CD4-positive, alpha-beta T cell treated with Interleukin-21 for 1 hour (primary cell): ENCODE measurements at places on chromosomes 7 and 10.

GRCh38 chr10:72074574-72075375, 13.6 kb downstream of the SPOCK2 start:
- DNase-seq = no peak

DNA sequence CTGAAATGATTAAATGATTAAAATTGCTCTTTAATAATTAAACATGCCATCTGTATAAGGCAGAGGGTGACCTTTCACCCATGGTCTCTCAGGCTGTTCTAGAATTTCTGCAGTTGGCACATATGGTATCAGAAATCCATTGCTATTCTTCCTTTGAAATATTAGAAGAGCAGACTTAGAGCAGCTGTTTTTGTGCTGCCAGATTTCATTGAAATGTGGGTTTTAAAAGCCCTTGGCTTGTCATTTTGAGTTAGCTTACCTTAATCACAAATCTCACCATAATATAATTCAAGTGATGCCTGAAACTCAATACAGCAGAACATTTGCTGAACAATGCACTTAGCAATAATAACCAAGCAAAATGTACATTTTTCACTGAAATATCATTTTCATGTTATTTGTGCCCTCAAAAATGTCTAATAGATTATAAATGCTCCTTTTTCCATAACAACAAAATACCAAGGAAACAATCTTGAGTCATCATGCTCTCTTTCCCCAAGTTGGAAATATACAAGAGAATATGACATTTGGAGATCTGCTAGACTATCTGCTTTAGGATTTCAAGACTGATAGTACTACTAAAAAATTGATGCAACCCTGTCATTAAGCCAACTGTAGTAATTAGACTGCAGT, 16.1 kb upstream of the PTTG1IP2 start:
- DNase-seq = no peak

- no peak for DNase-seq
Measured at GRCh38 chr10:32211046-32211363, 136.0 kb downstream of the EPC1 start.

GRCh38 chr10:86290933-86291615, 75.5 kb downstream of the GRID1 start:
- no peak for DNase-seq

GRCh38 chr10:69315100-69315542, 36.8 kb downstream of the HK1 start:
- no peak for DNase-seq

DNA sequence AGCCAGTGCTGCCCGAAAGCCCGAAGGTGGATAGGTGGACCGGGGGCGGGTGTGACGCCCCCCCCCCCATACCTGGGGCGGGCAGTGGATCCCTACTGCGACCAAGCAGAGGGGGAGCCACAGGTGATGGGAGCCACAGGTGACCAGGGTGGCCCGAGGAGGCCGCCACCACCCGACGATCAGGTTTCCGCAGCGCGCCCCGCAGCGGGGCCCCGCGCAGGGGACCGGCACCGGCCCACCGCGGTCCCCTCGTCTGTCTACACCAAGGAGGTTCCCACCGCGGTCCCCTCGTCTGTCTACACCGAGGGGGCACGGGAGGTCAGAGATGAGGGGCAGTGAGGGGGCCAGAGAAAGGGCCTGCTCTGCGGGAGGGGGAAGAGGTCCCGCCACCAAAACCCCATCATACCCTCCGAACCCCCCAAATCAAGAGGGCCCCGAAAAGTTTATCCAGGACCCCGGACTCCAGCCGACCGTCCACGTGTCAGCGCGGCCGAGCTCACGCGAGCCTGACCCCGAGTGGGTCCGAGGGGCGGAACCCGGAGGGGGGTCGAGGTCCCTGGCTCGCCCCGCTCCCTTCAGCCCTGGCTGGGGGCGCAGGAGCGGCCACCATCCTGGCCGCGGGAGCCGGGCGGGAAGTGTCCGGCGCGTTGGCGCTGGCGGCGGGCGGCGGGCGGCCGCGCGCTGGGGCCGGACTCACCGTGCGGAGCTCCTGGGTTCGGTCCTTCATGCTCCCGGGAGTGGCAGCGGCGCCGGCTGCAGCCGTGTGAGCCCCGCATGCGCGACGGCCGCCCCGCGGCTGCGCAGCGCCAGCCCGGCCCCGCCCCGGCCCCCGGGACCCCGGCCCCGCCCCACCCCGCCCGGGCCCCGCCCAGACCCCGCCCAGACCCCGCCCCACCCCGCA, at the start of gene STX1A:
Gene STX1A, minus strand, starts transcription at position 765 of the 901 bp plus-strand sequence. Its CDS starts 38 bp downstream, at position 727.
- peak; percentile 76 for DNase-seq

GRCh38 chr10:29714096-29714874, 79.5 kb upstream of the SVIL start:
- no peak for DNase-seq

- DNase-seq = no peak
Measured at GRCh38 chr7:135342887-135343286, 109.2 kb downstream of the STRA8 start.

DNA sequence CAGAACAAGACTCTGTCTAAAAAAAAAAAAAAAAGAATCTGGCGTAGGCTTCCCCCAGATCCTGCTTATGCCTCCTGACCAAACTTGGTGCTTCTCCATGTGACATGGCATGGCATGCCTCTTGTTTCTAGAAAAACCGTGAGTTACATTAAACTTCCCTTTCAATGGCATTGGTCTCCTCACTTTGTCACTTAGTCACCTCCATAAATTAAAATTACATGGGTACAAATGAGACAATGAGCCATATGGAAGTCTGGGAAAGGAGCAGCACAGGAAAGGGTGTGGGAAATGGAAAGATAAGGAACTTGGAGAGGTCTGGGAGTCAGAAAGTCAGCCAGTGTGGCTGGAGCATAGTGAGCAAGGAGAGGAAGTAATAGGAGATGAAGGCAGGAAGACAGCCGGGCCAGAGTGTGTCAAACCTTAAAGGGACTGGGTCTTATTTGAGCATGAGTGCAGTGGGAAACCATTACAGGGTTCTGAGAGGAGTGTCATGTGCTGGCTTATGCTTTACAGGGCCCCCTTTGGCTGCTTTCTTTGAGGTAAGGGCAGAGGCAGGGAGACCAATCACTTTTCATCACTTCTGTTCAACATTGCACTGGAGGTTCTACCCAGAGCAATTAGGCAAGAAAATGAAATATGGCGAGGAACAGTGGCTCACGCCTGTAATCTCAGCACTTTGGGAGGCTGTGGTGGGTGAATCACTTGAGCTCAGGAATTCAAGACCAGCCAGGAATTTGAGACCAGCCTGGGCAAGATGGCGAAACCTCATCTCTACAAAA, 21.3 kb upstream of the ZMIZ2 start:
- DNase-seq = no peak

DNA sequence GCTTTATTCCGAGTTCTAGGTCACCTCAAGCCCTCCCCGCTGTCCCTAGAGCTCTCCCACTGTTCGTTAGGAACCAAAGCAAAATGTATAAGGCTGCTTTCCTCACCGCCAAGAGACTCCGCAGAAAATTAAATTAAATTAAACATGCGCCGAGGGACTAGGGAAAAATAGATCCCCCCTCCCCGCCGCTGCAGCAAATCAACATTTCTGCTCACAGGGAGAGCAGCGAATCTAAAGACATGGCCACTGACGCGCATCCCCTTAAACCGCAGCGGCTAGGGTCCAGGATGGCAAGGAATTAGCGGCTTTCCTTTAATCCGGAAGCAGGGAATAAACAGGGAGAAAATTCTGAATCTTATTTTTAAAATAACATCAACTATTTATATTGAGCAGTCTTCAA, 7.6 kb downstream of the SP8 start:
- DNase-seq = no peak

DNA sequence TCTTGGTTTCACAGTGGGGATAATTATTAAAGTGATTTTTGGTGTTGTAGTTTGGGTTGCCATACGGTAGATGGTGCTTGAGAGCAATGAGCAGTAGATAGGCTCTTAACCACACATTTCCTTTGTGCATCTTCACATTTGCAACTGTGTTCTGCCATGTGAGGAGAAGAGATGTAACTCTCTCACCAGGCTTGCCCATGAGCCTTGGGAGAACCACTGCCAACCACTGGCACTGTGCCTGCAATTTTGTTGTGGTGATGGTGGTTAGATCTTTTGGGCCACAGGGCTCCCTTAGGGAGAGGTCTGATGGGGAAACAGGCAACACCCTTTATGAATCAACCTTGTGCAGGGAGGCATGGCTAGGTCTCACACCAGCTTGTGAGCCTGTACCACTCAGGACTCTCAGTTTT, 204.3 kb downstream of the CCDC7 start:
- DNase-seq = peak; percentile 40

- no peak for DNase-seq
Measured at GRCh38 chr7:32163141-32163806, 93.1 kb upstream of the PDE1C start.

DNA sequence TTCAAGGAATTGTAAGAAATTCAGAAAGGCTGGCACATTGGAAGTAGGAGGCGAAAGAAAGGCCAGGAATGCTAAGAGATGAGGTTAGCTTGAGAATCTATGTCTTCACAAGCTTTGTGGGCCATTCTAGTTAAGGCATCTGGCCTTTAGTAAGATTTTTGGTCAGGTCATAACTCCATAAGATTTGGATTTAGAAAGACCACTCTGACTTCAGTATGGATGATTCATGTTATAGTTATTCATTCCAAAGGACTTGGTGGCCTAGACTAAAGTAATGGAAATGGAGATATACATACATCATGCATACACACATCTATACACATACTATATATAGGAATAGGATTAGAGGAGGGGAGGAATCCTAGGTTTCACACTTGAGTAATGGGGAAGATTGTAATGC, 77.5 kb downstream of the SEPTIN7 start:
- no peak for DNase-seq

DNA sequence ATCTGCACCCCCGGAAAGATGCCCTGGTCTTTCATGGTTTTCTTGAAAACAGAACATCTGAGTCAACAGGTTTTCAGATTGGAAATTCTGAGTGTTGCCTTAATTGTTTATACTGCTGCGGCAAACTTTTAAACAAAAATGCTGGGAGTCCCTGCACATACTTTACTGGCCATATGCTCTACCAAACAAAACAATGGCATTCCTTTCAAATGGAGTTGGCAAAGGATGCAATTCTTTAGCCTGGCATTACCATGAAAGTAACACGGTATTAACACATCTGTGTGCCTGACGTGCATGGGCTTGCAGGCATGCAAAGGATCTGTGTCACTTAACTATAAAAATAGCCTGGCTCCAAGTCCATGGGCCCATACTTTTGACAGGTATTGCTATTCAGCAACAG, 4.2 kb downstream of the INHBA start:
- DNase-seq = no peak

- no peak for DNase-seq
Measured at GRCh38 chr10:132647424-132647823, 109.8 kb downstream of the INPP5A start.

- DNase-seq = no peak
Measured at GRCh38 chr10:94521276-94522250, 24.0 kb upstream of the HELLS start.

- DNase-seq = no peak
Measured at GRCh38 chr7:94190599-94191061, 186.5 kb upstream of the BET1 start.

GRCh38 chr7:127886248-127886647, 145.0 kb downstream of the LRRC4 start:
- no peak for DNase-seq

DNA sequence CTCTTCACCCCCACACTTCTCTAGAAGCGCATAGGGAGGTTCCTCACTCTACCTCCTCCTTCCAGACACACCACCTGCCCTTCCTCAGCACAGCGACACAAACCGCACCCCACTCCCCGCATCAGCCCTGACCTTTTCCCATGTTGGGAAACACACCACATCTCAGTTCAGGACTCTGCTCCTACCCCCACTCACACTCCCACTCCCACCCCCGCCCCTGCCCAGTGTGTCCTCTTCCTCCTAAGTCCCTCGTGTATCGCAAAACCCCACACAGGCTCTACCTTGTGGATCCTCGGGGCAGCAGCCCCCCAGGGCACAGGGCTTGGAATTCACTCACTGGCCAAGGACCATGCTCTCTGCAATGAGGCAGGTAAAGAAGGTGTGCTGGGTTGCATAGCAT, 4.2 kb upstream of the AOC1 start:
- no peak for DNase-seq

DNA sequence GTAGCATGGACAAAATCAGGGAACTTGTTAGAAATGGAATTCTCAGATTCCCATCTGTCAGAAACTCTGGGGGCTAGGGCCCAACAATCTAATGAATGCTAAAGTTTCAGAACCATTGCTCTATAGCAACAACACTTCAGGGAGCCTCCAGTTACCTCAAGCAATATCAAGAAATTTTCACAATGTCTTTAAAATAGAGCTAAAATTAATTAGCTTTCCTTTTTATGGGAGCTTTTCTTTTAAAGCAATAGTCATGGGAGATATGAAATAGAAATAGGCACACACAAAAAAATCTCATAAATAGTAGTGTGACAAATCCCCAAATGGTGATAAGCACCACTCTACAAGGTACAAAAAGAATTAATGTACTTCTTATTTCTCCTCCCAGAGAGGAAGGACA, 80.9 kb downstream of the AASS start:
- no peak for DNase-seq

- DNase-seq = no peak
Measured at GRCh38 chr7:127644484-127644883, 7.5 kb upstream of the SND1 start.
